Effector CD8-positive, alpha-beta T cell (primary cell): ENCODE measurements at places on chromosomes 4 and X.

DNA sequence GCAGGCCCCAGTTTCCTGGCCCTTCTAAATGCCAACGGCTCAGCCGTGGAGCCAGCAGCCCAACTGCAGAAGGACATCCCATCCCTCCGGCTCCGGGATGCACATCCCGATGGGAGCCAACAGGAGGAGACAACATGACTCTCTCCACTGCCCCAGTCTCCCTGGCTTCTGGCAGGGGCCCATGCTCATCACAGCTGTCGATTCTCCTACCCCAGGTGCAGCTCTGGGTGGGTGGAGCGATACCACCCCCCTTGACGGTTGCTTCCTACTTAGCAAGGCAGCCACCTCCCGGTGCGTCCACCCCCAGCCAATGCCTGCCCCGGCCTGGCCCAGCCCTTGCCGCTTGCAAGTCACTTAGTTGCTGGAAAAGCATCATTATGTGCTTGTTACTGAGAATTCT lies 19.5 kb downstream of the ZNF275 start:
- DNase-seq = no peak

GRCh38 chr4:18961879-18962278 lies 940.3 kb upstream of the LCORL start:
- no peak for DNase-seq

- no peak for DNase-seq
Observed at GRCh38 chr4:120754590-120754989, 167.9 kb downstream of the PRDM5 start.

GRCh38 chr4:93730760-93731159 lies 97.8 kb upstream of the ATOH1 start:
- DNase-seq = no peak

- DNase-seq = no peak
Observed at GRCh38 chrX:155027509-155028066, 944 bp downstream of the FUNDC2 start.

GRCh38 chr4:124427095-124427767 lies 285.3 kb downstream of the ANKRD50 start:
- DNase-seq = no peak

DNA sequence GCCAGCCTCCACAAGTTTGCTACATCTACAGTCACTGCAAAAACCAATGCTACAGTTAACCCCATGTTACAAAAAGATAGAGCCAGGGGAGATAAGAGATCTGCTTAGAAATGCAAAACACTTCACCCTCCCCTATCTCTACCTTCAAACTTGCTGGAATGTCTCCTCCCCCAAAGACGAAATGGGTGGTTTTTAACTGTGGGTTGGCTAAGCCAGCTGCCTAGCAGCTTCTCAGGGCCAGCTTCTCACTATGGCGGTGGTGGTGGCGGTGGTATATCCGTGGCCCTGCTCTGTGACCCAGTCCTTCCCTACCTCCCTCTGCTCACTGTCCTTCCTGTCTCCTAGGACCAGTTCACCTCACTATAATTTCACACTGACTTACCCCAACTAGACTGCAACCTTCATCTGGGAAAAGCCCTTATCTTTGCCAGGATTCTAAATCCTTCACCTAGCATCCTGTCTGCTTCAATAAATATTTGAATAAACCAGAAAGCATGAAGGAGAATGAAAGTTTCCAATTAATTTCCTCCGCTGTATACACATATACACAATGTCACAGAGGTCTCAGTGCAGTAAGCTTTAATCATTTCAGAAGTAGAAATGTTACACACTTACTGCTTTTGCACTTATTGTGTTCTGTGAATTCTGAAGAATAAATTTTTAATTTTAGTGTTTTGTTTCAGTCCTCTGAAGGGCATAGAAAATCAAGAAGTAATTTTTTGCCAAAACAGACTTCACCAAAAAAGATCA lies 46.3 kb downstream of the SH3KBP1 start:
- no peak for DNase-seq

DNA sequence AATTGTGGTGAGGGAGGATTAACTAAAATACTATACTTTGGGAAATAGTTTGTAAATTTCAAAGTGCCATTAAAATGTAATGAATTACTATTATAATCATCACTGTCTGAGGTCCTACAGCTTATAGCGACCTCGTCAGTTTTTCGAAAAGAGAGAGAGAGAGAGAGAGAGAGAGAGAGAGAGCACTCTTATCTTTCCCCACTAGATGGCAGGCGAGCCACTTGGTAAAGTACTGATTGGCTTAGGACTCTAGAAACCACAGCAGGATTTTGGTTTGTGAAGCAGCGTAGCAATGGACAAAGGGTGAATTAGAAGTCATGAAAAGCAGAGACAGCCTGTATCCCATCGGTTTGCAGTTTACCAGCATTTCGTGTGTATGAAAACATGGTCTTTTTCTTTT lies 52.5 kb downstream of the LINC00632 start:
- no peak for DNase-seq

GRCh38 chr4:82499738-82500434 lies 61.9 kb downstream of the TMEM150C start:
- no peak for DNase-seq

- no peak for DNase-seq
Observed at GRCh38 chr4:12293906-12294525, 865.3 kb upstream of the HS3ST1 start.

GRCh38 chr4:38698176-38698575 lies 34.2 kb downstream of the KLF3 start:
- DNase-seq = no peak

GRCh38 chr4:124177647-124178425 lies 534.7 kb downstream of the ANKRD50 start:
- no peak for DNase-seq

DNA sequence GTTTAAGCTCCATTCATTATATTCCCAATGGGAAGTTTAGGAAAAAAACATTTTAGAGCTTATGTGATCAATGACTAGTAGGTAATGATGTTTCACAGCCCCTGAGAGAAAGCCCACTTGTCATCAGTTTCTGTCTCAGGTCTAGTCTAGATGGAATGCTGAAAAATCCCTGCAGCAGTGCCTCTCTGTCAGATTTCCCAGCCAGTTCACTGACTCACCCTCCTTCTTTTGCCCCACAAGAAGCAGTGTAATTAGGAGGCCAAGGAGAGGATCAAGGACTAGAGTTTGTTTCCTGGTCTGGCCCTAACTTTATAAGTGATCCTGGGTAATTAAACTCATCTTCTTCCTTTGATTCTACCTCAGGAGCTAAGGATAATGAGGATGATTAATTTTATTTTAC lies 118.7 kb upstream of the ANXA3 start:
- no peak for DNase-seq

DNA sequence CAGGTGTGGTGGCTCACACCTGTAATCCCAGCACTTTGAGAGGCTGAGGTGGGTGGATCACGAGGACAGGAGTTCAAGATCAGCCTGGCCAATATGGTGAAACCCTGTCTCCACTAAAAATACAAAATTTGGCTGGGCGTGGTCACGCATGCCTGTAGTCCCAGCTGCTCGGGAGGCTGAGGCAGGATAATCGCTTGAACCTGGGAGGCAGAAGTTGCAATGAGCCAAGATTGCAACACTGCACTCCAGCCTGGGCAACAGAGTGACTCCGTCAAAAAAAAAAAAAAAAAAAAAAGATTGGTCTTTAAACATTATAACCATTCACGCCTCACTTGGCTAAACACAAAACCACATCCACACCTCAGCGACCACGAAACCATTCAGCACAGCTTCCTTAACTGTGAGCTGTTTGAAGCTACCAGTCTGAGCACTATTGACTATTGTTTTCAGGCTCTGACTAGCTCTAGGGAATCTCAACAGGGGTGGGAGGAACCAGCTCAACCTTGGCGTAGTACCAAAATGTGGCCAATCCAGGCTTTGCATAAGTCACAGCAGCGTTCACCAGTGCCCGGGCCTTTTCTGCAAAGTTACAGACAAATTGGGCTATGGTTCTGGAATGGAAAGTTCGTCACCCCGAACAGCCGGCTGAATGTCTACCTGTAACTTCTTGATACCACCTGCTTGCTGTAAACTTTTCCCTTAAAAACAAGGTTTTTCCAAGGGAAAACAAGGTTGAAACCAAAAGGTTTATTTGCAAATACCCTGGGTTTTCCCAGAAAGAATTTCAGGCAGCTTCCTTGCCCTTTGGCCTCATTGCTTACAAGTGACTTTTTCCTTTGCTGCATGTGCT lies 73.6 kb upstream of the DHX15 start:
- DNase-seq = no peak

- no peak for DNase-seq
Observed at GRCh38 chr4:143083756-143084472, 100.8 kb upstream of the USP38 start.

DNA sequence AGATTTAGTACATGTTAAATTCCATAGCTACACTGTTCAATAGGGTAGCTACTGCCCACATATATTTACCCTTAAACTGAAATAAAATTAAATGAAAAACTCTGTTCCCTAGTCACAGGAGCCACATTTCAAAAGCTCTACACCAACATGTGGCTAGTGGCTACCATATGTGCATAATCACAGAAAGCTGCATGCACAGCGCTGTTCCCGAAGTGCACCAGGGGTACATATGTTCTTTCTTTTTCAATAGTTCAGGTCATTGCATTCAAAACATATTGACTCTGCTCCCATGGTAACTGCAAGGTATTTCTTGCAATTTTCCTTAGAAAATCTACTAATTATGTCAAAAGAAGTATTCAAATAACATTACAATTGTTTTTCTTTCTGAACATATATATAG lies 591.2 kb downstream of the PDHA2 start:
- no peak for DNase-seq

GRCh38 chr4:168291242-168291641 lies 27.3 kb downstream of the DDX60 start:
- DNase-seq = no peak

DNA sequence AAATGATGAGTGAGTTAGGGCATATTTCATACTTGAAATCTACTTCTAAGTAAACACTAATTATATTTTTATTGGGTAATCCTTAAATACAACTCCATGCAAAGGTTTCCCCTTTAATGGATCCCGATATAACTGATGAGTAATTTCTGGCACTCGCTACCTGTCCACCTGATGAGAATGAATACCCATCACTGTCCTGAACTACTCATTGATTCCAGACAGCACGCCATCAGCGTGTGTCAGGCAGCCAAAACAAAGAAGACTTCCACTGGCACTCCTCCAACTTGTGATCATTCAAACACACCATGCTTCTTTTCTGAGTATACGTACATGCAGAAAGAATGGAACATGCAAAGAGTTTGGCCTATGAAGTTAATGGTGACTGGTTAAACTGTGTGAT lies 69.4 kb downstream of the HCCS start:
- DNase-seq = no peak
